ENCODE measurements at places on chromosomes 13 and 19.

GRCh38 chr13:50760751-50761150 is 82.7 kb downstream of the DLEU7 start:
- DNase-seq: no peak

DNA sequence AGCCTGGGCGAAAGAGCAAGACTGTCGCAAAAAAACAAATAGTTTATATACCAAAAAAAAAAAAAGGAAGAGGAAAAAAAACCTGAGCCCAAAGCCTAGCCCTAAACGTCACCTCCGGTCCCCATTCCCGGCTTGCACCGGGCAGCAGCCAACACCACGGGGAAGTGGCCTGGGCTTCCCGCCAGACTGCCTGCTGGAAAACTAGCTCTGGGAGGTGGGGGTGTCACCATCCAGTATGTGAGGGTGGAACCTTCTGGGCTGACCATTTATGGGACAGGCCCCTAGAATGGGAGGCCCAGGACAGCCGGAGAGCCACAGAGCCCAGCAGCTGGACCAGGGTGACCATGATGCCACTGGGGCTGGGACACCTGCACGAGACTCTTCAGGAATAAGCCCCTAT is 37.3 kb downstream of the IL12RB1 start:
- DNase-seq: no peak

DNA sequence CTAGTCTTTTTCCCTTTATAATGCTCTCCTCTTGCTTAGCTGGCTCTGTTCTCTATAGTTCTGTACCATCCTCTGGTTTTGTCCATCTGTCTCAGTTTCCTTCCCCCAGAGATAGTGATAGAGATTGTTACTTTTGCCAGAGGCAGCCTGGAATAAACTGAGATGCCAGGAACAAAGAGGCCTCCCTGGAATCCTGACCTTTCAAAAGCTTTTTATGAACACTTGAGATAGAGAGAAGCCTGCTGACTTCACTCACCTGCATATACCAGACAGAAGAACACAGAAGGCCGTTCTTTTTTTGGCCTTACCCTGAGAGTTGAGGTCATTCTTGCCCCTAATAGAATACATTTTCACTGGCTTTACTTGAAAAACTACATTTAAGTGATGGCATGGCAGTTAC is 150.2 kb downstream of the LHFPL6 start:
- DNase-seq: no peak

- no peak for DNase-seq
These were observed 1.5 kb downstream of the FCAR start for GRCh38 chr19:54875506-54875905.

GRCh38 chr19:42005504-42005903 is 11.5 kb upstream of the ATP1A3 start:
- DNase-seq: no peak

GRCh38 chr13:71477735-71478134 is 389.3 kb downstream of the DACH1 start:
- DNase-seq: no peak

GRCh38 chr19:11984986-11985385 is 20.1 kb downstream of the ZNF763 start:
- DNase-seq: no peak

DNA sequence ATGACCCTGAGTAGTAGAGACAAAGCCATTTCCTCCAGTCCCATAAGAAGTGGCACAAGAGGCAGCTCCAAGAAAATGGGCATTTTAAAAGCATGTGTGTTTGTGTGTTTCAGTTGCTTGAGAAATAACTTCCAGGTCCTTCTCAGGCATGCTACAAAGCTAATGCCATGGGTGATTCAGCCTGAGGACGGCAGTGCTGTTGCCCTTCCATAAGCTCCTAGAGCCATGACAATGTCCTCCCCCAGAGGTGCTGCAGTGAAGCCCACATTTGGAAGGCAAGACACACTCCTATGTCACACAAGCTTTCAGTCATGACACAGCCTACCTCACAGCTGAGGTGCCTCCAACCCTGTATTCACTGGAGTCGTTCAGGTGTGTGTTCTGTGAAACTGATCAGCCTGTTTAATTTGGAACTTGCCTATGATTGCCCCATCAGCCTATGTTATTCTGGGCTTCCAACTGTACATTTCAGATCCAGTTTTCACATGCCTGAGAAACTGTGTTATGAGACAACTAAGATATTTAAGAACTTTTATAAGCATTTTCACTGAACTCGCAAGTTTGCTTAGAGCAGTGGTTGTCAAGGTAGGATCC is 213.6 kb downstream of the FOXO1 start:
- no peak for DNase-seq

All from NCI-H187 treated with DMSO at 0.1 percent for 48 hours (cell line).